ENCODE measurements at places on chromosomes 1 and 21. TPM values are rescaled to one million over a fixed set of nuclear protein-coding genes. Genes with fewer than 3 reads are reported as not detected.

Gene CCDC181
- total RNA-seq = 0.50 TPM

Gene IGSF9
- total RNA-seq = not detected

Gene C8A
- total RNA-seq = under 0.01 TPM

Gene BROX
- 55.7 TPM for total RNA-seq

Gene FCRL5
- total RNA-seq = not detected

Gene MCOLN2
- 3.5 TPM for total RNA-seq

Gene RHD
- not detected for total RNA-seq

Gene FMN2
- 13.8 TPM for total RNA-seq

Gene KIF17
- total RNA-seq = 1.5 TPM

Gene GATAD2B
- 4.6 TPM for total RNA-seq

Gene IFFO2
- total RNA-seq = 5.5 TPM
